ENCODE measurements at places on chromosomes 5 and 9.

DNA sequence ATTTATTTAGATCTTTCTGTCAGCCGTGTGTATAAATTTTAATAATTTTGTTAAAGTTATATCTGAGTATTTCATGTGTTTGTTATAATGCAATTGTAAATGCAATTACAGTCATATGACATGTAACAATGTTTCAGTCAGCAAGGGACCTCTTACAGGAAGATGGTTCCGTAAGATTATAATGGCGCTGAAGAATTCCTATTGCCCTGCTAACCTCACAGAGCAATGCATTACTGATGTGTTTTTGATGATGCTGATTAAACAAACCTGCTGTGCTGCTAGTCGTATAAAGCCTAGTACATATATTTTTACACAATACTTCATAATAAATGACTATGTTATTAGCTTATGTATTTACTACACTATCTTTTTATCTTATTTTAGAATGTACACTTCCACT is 1166.4 kb downstream of the CDH12 start:
- no peak for DNase-seq

DNA sequence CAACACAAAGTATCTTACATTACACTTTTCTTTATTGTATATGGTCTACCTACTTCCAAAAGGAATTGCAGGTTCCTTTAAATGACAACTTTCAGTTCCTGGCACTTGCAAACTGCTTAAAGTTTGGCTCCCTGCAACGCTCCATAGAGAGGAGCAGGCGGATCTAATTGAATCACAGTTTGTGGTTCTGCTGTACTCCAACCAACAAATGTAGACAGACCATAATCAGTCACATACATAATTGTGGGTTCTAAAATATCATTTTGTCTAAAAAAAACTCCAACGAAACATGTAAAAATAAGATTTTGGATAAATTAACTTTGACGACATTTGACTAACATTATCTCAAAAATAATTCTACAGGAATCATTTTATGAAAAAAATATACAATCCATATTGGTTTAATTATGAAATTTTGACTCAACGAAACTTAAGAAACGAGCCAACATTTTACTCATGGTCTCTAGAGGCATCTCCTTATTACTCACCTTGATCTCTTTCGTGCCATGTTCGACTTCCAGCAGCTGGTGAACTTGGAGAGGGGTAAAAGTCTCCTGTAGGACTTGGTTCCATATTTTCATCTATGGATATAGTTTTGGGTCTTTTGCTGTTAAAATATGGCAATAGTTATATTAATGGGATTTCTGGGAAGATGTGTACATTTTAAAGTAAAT is 167.6 kb downstream of the NFIB start:
- DNase-seq: no peak

DNA sequence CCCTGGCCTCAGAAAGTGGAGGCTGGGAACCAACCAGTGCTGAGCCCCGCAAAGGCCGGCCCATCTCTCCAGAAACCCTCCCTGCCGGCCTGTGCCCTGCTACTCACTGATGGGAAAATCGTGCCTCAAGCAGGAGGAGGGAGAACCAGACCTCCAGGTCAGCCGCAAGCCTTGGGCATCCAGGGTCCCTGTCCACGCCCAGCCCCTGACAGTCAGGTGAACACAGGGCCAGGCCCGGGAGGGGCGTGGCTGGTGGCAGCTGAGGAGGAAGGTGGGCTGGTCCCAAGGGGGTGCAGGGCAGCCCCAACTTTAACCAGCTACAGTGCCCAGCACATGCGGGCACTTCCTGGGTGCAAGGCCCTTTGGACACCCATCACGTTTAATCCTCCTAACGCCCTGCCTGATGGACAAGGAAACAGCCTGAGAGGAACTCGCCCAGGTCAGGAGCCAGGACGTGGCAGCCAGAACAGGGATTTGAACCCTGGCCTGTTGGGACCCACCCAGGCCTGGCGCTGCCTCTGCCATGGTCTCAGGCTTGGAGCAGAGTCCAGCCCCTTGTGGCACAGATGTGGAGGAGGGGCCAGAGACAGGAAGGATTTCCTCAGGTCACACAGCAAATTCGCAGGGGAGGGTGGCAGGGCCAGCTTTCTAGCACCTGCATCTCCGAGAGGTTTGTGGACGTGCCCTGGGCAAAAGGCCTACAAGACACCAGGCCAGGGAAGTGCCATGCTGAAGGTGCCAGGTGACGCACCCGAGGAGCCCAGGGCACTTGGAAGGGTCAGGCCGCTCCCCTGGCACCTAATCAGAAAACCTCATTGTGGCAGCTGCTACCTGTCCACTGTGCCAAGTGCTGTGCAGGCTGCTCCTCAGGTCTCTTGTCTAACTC is 4.5 kb downstream of the RALGDS start:
- no peak for DNase-seq

- peak; percentile 86 for DNase-seq
These were observed 30.8 kb downstream of the CD180 start for GRCh38 chr5:67165526-67166459.

- DNase-seq: peak; percentile 84
These were observed 16.7 kb downstream of the FGD3 start for GRCh38 chr9:92963831-92964606.

- no peak for DNase-seq
These were observed 97.1 kb upstream of the IRX2 start for GRCh38 chr5:2848619-2849018.

GRCh38 chr5:113147101-113147508 is 170.5 kb downstream of the DCP2 start:
- no peak for DNase-seq

- no peak for DNase-seq
These were observed 519.7 kb upstream of the ZNF608 start for GRCh38 chr5:125266106-125266505.
